ENCODE measurements at places on chromosomes 7 and 10.

GRCh38 chr7:111758332-111758731 is 196.0 kb upstream of the IMMP2L start:
- DNase-seq: no peak

- no peak for DNase-seq
These were observed 29.5 kb downstream of the MEST start for GRCh38 chr7:130521258-130521951.

DNA sequence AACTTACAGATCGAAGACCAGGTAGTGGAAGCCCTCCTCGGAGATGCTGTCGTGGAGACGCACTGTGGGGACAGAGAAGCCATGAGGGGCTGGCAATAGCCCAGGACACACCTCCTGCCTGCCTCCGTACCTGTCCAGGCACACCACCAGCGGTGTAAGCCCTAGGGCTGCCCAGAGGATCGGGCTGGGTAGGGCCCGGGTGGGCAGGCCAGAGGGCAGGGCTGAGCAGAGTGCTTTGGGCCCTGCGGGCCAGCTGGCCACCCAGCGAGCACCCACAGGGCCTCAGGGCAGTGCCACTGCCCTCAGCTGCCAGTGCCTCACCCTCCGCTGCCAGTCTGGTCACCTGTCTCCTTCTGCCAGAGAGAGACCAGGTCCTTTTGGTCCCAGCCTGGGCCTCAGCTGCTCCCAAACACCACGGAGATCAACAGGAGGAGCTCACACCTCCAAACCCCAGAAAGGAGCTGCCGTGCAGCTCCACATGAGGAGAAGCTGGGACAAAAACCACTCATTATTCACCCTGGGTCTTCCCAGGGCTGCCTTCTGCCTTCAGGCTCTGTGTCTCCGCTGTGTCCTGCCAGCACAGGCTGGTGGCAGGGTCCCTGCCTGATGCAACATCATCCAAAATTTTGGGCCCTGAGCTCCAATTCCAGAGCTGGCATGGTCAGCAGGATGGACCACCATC is 58.2 kb downstream of the YKT6 start:
- no peak for DNase-seq

DNA sequence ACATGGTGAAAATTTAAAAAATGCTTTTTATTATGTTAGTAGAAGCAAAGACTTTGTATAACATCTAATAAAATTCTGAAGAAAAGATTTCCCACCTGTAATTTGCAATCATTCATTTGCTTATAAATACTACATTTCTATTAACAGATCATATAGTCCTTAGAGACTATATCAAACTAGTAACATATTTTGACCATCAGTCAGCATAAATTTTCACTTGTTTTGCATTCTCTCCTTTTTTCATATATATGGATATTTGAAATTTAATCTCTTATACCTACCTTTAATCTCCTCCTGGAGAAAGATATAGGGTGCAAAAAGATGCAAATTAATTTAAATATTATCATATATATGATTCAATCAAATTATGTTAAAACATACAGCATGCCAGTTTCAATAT is 16.9 kb upstream of the TAS2R16 start:
- no peak for DNase-seq

DNA sequence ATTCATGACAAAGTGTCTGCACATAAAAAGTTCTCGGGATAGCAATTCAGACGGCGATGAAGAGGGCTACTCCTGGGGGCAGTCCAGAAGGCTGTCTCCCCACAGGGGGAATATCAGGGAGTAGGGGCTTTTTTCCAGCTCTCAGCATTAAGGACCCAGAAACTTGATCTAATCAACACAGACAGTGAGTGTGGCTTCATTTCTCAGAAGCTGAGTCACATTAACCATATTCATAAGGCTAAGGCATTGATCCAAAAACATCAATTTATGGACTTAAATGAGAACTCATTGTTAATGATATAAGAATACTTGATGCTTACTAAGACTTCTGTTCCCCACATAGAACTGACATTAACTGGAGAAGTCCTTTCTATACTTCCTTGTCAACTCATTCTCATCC is 87.5 kb upstream of the AOAH start:
- DNase-seq: no peak

DNA sequence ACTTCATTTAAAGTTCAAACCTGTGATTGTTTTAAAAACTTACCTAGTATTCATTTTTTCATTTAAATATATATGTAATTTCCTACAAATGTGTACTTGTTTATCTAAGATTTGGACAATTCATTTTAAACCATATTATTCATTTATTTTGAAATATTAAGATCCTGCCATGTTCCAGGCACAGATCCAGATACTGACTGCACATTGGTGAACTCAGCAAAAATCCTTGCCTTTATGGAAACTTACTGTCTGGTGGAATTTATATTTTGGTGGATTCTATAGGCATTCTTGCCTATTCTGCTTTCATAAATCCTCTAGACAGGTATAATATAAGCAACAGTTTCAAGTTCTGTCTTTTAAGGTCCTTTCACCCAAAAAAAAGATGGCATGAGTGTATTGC is 48.3 kb upstream of the RPA3 start:
- DNase-seq: peak; percentile 39

- no peak for DNase-seq
These were observed 384.9 kb upstream of the RNF32 start for GRCh38 chr7:156255635-156256034.

- DNase-seq: no peak
These were observed 128.7 kb upstream of the UNC5B start for GRCh38 chr10:71083716-71083975.

- peak; percentile 48 for DNase-seq
These were observed 188.5 kb upstream of the BMPER start for GRCh38 chr7:33716581-33717477.

GRCh38 chr7:36637417-36637816 is 86.9 kb downstream of the AOAH start:
- no peak for DNase-seq

GRCh38 chr10:58220769-58221451 is 46.8 kb downstream of the IPMK start:
- peak; percentile 66 for DNase-seq

DNA sequence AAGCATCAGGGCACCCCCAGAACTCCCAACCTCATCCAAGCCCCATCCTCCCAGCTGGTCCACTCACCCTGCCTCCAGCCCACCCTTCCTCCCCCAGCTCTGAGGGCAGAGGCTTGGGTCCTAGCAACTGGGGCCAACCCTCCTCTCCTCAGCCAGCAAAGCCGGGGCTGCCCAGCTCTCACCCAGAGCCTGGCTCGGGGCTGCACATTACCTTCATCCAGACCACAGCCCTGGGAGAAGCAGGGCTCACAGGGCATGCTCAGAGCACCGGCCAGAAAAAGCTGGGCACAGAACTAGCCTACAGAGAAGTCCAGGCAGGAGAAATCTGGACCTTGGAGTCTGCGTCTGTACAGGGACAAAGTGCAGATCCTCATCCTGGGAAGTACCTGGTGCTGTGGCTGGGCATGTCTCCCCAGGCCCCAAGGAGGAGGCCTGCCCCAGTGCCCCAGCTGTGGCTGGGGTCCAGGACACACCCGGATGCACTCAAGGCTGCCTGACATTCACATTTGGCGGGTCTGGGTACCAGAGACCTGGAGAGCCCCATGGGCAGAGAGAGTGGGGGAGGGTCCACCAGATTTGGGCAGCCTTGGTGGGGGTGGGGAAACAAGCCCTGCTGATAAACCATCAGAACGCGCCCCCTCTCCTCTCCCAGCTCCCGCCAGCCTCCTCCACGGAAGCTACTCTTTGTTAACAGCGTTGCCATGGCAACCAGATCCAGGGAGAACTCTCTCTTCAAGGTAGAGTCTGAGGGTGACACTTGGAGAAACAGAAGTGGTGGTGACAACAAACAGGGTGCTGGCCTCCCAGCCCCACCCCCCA is 5.1 kb downstream of the RASGEF1A start:
- DNase-seq: no peak
